Muscle of arm (tissue), 14 donors: ENCODE measurements at places on chromosomes 7 and 10.

- DNase-seq = no peak
Observed at GRCh38 chr7:157205438-157205837, 66.7 kb downstream of the UBE3C start.

DNA sequence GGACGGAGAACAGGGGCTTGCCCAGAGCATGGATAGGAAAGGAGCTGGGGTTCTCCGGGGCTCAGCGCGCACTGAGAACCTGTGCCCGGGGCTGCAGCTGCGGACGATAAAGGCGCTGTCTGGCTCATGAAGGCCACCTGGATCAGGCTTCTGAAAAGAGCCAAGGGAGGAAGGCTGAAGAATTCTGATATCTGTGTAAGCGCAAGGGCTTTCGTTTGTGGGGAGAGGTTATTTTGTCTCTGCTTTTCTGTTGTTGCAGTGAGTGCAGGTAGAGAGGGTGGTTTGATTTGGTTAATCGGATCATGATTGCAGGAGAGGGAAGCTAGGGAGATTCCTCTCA, 250.5 kb downstream of the NSUN6 start:
- DNase-seq = no peak

DNA sequence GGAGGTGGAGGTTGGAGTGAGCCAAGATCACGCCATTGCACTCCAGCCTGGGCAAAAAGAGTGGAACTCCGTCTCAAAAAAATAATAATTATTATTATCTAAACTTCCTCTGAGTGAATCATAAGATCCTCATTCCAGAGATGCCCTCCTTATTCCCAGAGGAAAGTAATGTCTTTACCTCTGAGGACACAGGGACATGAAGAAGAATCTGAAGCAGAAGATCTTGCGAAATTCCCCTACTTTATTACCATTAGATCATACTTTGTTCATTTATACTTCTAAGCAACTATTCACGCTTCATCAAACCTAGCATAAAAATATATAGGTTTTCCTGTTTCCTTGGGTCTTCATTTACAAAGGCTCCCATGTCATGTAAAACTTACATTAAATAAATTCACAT, 143.1 kb downstream of the ETV1 start:
- DNase-seq = no peak

- DNase-seq = no peak
Observed at GRCh38 chr7:65438598-65438997, 64.9 kb downstream of the ZNF92 start.

GRCh38 chr7:152871005-152871677, 111.6 kb downstream of the ACTR3B start:
- no peak for DNase-seq

DNA sequence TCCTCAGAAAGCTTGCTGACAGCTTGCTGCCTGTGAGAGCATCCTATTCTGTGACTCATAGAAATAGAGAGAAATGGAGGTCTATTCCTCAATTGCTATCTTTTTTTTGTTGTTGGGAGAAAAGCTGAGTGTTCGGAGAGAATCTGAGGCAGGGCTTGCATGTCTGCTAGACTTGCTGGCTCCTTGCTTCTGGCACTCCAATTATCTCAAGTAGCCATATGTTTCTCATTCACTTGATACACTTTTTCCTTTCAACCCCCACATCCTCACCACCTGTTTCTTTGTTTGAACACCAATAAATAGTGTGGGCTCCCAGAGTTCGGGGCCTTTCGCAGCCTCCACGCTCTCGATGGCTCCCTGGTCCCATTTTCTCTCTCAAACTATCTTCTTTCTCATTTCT, 172.2 kb downstream of the SH2D4B start:
- DNase-seq = no peak

DNA sequence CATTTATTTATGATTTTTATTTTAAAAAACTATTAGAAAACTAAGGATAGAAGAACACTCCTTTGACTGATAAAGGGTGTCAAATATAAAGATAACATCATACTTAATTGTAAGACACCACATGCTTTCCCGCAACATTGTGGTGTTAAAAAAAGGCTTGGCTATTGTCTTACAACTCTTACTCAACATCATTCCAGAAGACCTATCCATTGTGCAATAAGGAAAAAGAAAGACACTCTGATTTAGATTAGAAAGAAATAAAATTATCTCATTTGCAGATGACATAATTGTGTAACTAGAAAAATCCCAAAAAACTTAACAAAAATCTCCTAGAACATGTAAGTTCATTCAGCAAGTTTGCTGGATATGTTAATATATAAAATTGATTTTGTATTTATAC, 296.7 kb upstream of the GNAI1 start:
- DNase-seq = no peak

DNA sequence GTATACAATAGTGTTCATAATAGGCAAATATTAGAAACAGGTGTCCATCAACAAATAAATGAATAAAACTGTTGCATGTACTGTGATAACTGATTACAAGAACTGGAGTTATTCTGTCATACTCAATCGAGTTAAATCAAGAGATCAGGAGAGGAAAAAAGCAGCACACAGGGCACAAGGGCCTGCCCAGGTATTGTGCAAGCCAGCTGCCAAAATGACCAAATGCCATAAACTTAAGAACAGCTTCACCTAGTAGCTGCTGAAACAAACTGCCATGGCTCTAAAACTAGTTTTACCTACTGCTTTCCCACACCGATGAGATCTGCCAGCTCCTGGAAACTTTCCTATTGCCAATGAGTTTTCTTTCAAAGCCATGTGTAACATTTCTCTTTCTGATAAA, 12.2 kb downstream of the GSAP start:
- no peak for DNase-seq

- no peak for DNase-seq
Observed at GRCh38 chr7:28729281-28729680, 228.8 kb downstream of the TRIL start.

- DNase-seq = no peak
Observed at GRCh38 chr7:155466814-155467733, 9.1 kb downstream of the EN2 start.

GRCh38 chr10:58152673-58153263, 114.9 kb downstream of the IPMK start:
- peak; percentile 19 for DNase-seq

GRCh38 chr7:32494946-32495297, 367 bp upstream of the AVL9 start:
- DNase-seq = no peak

GRCh38 chr7:131466735-131467365, 89.6 kb downstream of the PODXL start:
- DNase-seq = no peak

DNA sequence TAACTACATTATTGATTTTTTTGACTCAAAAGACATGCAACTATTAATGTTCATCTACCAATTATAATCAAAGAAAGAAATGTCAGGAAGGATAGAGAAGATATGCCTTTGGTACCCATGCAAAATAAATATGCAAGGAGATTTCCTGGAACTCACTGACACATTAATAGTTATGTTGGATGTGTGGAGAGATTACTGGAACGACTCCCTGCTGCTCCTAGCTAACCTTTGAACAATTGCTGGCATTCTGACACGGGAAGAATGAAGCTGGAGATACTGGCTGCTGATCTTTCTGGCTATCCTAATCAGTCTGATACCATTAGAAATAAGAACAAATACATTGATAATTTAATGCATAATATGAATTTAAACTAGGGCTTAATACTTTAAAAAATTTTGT, 507.9 kb upstream of the NRG3 start:
- no peak for DNase-seq

DNA sequence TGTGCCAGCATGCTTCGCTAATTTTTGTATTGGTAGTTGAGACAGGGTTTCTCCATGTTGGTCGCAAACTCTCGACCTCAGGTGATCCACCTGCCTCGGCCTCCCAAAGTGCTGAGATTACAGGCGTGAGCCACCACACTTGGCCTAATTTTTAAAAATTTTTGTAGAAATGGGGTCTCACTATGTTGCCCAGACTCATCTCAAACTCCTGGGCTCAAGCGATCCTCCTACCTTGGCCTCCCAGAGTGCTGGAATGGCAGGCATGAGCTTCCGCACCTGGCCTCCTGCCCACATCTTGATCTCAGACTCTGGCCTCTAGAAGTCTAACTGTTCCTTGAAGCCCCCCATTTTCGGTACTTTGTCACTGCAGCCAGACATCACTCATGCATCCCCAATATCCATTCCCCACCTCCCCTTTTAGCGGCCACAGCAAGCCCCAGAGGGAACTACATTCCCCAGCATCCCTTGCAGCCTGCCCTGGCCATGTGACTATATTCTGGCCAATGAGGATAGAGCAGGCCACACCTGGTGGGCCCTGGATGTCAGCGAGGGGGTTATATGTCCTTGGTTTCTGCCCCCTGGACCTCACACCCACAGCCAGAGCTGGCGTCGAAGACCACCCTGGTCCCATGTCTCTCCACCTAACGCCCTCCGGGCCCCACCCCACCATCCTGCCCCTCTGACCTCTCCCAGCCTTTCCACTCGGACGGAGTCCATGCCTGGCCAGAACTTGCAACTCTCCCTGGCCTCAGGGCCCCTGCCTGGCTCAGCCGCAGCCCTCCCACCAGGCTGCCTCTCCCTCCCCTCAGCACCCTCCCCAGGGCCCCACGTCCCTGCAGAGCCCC, 33.8 kb downstream of the MICALL2 start:
- DNase-seq = no peak

GRCh38 chr7:130432886-130433285, 7.9 kb downstream of the CEP41 start:
- no peak for DNase-seq
